ENCODE measurements at places on chromosomes 12 and 14.

GRCh38 chr12:119479121-119479561 is 114.4 kb upstream of the TMEM233 start:
- no peak for DNase-seq

GRCh38 chr12:42386308-42386707 is 60.3 kb downstream of the PPHLN1 start:
- no peak for DNase-seq

DNA sequence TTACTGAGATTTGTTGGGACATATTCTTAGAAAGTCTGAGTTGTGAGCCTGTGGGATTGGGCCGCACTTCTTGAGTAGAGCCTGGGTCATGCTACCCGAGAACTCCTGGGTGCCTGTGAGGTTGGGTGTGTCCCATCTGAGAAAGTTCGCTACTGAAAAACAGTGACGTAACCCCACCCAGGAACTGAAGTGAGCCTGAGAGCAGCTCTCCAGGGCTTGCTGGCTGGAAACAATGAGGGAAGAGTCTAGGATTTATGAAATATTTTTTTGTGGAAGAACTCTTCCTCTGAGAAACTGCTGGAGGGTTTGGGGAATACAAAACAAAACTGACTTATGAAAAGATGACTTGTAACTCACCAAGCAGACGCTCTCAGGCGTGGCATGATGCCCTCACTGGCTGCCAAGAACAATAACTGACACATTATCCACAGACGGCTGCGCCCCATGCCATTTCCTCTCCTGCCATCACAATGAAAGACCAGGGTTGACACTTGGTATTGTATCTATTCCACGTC is 69.2 kb downstream of the RASSF3 start:
- peak; percentile 84 for DNase-seq

- DNase-seq = peak; percentile 66
These were observed 114.7 kb downstream of the LGMN start for GRCh38 chr14:92633724-92634123.

DNA sequence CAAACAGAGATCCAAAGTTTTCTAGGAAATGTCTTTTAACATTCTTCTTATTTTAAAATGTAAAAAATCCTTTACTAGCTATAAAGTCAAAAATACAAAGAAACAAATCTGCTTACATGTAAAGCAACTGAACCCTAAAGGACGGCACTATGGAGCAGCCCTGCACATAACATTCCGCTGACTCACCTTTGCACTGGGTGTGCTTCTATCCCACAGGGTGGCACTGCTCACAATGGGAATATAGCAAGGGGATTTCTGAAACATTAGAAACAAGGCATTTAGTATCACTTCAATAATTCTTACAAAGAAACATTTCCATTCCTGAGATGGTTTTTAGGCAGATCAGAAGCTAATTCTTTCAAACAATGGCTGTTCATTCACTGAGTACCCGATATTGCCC is 94.3 kb downstream of the C12orf42 start:
- peak; percentile 0 for DNase-seq

DNA sequence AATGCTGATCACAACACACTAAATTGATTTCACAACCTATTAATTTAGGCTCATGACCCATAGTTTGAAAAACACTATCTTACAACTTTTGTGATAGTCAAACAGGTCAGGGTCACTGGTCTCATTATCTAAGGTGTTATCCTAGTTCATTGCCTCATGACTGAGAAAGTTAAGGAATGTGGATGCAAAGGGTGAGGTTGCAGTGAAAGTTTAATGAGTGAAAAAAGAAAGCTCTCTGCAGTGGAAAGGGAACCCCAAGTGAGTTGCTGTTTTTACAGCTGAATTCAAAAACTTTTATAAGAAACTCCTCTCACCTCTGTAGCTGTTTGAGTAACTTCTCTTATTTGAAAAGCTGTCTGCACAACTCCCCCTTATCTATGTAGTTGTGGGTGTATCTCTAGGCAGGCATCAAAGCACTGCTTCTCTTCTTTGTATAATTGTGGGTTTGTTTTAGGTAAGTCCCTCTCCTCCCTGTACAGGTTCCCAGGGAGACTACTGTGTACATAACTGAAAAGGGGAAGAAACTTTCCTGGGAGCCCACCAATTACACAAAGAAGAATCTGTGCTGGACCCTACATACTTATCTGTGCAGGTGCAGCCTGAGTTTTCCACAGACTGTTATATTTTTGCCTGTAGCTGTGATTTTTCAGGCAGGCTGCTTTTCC is 18.9 kb downstream of the DNAL1 start:
- no peak for DNase-seq

DNA sequence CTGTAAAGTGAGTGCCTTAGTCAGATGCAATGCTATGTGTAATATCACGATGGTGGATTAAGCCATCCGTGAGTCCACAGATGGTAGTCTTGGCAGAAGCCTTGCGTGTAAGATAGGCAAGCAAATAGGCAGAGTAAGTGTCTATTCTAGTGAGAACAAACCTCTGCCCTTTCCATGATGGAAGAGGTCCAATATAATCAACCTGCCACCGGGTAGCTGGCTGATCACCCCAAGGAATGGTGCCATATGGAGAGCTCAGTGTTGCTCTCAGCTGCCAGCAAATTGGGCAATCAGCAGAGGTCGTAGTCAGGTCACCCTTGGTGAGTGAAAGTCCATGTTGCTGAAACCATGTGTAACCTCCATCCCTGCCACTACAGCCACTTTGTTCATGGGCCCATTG is 371.2 kb upstream of the LRFN5 start:
- DNase-seq = no peak

GRCh38 chr12:81644503-81644902 is 114.6 kb downstream of the PPFIA2 start:
- DNase-seq = peak; percentile 4

- DNase-seq = no peak
These were observed 23.9 kb downstream of the ATF7 start for GRCh38 chr12:53602176-53602864.

GRCh38 chr14:102870994-102871831 is 51.2 kb upstream of the AMN start:
- no peak for DNase-seq

All from EH (cell line).